ENCODE measurements at places on chromosomes 5 and 9.

DNA sequence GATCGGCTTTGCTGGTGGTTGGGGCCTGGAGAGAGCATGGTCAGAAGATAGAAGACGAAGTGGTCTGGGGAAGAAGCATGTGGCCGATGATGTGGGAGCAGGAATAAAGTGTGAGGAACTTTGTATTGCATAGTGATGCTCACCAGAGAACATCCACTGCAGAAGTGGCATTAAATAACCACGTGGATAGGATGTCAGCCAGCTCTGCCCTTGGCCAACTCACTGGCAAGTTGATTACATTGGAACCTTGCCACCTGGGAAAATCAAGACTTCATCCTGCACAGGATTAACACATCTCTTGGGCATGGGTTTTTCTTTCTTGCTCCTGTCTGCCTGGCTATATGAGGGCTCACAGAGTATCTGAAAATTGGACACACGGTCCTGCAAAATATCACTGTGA lies 217.4 kb downstream of the DMRT2 start:
- DNase-seq, result no peak

DNA sequence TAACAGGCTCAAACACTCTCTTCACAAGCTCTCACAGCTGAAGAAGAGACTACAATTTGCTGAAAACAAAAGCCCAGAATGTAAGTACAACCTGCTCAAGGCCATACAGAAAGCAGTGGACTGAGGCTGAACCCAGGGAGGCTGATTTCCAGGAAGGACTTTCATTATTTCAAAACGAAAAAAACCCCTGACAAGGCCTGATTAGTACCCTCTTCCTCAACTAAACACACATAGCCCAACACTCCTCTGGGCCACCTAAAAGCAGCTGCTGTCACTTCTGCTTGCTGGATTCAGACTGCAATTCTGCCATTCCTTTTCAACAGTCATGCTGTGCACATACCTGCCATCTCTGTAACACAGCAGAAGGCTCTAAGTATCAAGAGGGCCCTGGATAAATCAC lies 18.2 kb downstream of the NRG2 start:
- no peak for DNase-seq

- no peak for DNase-seq
Observed at GRCh38 chr9:116238225-116238624, 84.6 kb downstream of the PAPPA start.

GRCh38 chr5:139088024-139088423 lies 110.1 kb downstream of the SIL1 start:
- DNase-seq, result no peak

GRCh38 chr9:109274884-109275730 lies 45.8 kb downstream of the EPB41L4B start:
- DNase-seq, result no peak

GRCh38 chr5:146755793-146756192 lies 122.8 kb downstream of the PPP2R2B start:
- DNase-seq, result no peak

DNA sequence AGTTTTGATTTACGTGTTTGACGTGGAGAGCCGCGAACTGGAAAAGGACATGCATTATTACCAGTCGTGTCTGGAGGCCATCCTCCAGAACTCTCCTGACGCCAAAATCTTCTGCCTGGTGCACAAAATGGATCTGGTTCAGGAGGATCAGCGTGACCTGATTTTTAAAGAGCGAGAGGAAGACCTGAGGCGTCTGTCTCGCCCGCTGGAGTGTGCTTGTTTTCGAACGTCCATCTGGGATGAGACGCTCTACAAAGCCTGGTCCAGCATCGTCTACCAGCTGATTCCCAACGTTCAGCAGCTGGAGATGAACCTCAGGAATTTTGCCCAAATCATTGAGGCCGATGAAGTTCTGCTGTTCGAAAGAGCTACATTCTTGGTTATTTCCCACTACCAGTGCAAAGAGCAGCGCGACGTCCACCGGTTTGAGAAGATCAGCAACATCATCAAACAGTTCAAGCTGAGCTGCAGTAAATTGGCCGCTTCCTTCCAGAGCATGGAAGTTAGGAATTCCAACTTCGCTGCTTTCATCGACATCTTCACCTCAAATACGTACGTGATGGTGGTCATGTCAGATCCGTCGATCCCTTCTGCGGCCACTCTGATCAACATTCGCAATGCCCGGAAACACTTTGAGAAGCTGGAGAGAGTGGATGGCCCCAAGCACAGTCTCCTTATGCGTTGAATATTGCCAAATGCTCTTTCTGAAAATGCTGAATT lies 850 bp downstream of the RRAGA start:
- DNase-seq, result no peak

Data from HuH-7.5 (cell line).